Hair follicle dermal papilla cell (primary cell): ENCODE measurements at places on chromosomes 16 and 17. TPM values are rescaled to one million over a fixed set of nuclear protein-coding genes. Genes with fewer than 3 reads are reported as not detected.

ANKS3 gene
- 32.5 and 36.5 TPM in 2 replicates for total RNA-seq

CTF1 gene
- 3.5 and 5.8 TPM in 2 replicates for total RNA-seq

SDK2 gene
- total RNA-seq = 1.5 and 8.0 TPM in 2 replicates

CPHXL2 gene
- not detected in 2 replicates for total RNA-seq

WRAP53 gene
- total RNA-seq = 2.8 and 3.8 TPM in 2 replicates

GJD3 gene
- total RNA-seq = 7.6 and 7.8 TPM in 2 replicates

ACE gene
- 16.4 and 19.1 TPM in 2 replicates for total RNA-seq

TPSD1 gene
- total RNA-seq = not detected in 2 replicates

CCL4L2 gene
- total RNA-seq = not detected in 2 replicates

KCNJ2 gene
- 8.3 and 9.0 TPM in 2 replicates for total RNA-seq

CDH3 gene
- total RNA-seq = 1.1 and 1.3 TPM in 2 replicates

ZNF598 gene
- 30.1 and 30.8 TPM in 2 replicates for total RNA-seq

IGSF6 gene
- total RNA-seq = not detected in 2 replicates

CHD9 gene
- total RNA-seq = 73.3 and 77.6 TPM in 2 replicates

ACSM2A gene
- total RNA-seq = not detected in 2 replicates

TMC5 gene
- total RNA-seq = not detected in 2 replicates

ITPRIPL2 gene
- 68.0 and 81.9 TPM in 2 replicates for total RNA-seq

ABI3 gene
- 3.4 TPM in 1 of 2 replicates, not detected in the other for total RNA-seq

SNAI3 gene
- total RNA-seq = 0.12 TPM in 1 of 2 replicates, not detected in the other

CCL2 gene
- 48.5 and 59.3 TPM in 2 replicates for total RNA-seq

MT1X gene
- 13.1 and 13.8 TPM in 2 replicates for total RNA-seq

FOXC2 gene
- total RNA-seq = 0.12 and 0.16 TPM in 2 replicates

NCOR1 gene
- 97.9 and 118 TPM in 2 replicates for total RNA-seq

KRT33A gene
- not detected in 2 replicates for total RNA-seq

SALL1 gene
- total RNA-seq = 0.36 and 0.81 TPM in 2 replicates

ABAT gene
- total RNA-seq = 10.1 and 12.4 TPM in 2 replicates

CD300LF gene
- total RNA-seq = not detected in 2 replicates

NPIPA7 gene
- total RNA-seq = 2.9 TPM in 1 of 2 replicates, not detected in the other

ADORA2B gene
- total RNA-seq = 10.4 and 12.6 TPM in 2 replicates

SLC2A4 gene
- total RNA-seq = under 0.01 and 0.12 TPM in 2 replicates

SLC12A3 gene
- not detected in 2 replicates for total RNA-seq

PLA2G10 gene
- total RNA-seq = not detected in 2 replicates

ZG16 gene
- total RNA-seq = not detected in 2 replicates

CPPED1 gene
- 20.6 and 23.8 TPM in 2 replicates for total RNA-seq

RAC3 gene
- 5.0 and 5.5 TPM in 2 replicates for total RNA-seq

TMEM238L gene
- not detected in 2 replicates for total RNA-seq

TLCD1 gene
- total RNA-seq = 3.9 and 4.9 TPM in 2 replicates

CEP131 gene
- total RNA-seq = 7.4 and 10.4 TPM in 2 replicates

SSTR5 gene
- total RNA-seq = not detected in 2 replicates

NPIPA5 gene
- 0.36 TPM in 1 of 2 replicates, not detected in the other for total RNA-seq

NCBP3 gene
- 21.9 and 23.9 TPM in 2 replicates for total RNA-seq

CD300LB gene
- not detected in 2 replicates for total RNA-seq

CHST6 gene
- 0.73 and 1.3 TPM in 2 replicates for total RNA-seq

TNFRSF13B gene
- total RNA-seq = not detected in 2 replicates

SLC35G6 gene
- total RNA-seq = not detected in 2 replicates
